ENCODE measurements at places on chromosomes 2 and 18. TPM values are rescaled to one million over a fixed set of nuclear protein-coding genes. Genes with fewer than 3 reads are reported as not detected.

- H3K4me1 ChIP-seq, result peaks cover 12% of the 10 kb centered on the region
- no peak for DNase-seq
- no peaks in the 10 kb centered on the region for H3K27me3 ChIP-seq
- no peak overlapping the region for H3K27ac ChIP-seq
Observed at GRCh38 chr2:223542501-223542900, 59.7 kb downstream of the SCG2 start.

DNA sequence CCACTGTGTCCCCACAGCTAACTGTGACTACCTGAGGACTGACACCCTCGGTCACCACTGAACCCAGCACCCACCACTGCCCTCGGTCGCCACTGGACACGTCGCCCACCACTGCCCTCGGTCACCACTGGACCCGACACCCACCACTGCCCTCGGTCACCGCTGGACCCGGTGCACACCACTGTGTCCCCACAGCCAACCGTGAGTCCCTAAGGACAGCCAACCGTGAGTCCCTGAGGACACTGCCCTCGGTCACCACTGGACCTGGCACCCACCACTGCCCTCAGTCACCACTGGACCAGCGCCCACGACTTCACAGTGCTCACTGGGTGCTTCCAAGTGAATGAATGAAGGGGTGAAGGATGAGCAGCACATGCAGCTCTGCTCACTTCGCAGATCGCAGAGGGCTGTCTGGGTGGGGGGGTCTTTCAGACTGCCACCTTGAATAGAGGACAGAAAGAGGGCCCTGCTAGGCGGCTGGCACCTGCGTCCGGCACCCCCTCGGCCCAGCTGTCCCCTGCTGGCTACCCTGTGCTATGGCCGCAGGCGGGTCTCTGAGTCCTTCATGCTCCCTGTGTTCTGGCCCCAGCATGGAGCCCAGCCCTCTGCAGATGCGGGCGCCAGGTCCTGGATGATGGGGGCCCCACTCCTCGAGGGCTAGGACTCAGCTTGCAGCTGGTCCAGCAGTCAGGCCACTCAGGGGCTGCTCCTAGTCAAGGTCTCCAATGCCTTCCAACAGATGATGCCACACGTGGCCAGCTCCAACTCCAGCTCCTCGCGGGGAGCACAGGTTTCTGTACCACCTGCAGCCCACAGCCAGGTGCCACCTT, 51.4 kb upstream of the GPC1 start:
- H3K36me3 ChIP-seq, result no peaks in the 10 kb centered on the region
- H3K27me3 ChIP-seq, result no peaks in the 10 kb centered on the region
- H3K4me1 ChIP-seq, result peaks cover 21% of the 10 kb centered on the region
- no peak for DNase-seq

DNA sequence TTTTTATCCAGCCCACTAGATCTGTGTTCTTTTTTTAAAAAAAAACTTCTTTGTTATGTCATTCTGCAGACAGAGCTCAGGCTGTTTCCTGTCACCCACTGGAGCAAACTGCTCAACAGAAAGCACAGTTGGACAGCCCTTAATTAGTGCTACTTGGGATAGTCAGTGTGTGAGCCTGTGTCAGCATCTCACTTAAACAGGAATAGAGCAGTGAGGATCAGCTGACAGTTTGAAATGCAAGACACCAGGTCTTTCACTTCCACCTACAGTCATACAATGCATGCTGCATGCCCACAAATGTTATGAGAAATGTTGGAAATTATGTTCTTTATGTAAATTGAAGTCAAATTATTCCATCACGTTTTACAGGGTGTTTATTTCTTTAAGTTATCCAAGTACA, 174.9 kb downstream of the NR4A2 start:
- no peak overlapping the region for H3K4me3 ChIP-seq
- H3K36me3 ChIP-seq, result no peaks in the 10 kb centered on the region
- no peaks in the 10 kb centered on the region for H3K27me3 ChIP-seq
- H3K4me1 ChIP-seq, result no peaks in the 10 kb centered on the region
- H3K27ac ChIP-seq, result no peak overlapping the region

GRCh38 chr2:39024833-39025232, 96.0 kb downstream of the SOS1 start:
- DNase-seq, result no peak
- no peak overlapping the region for H3K4me3 ChIP-seq
- no peaks in the 10 kb centered on the region for H3K27me3 ChIP-seq
- no peak overlapping the region for H3K27ac ChIP-seq
- no peaks in the 10 kb centered on the region for H3K4me1 ChIP-seq

Gene C2orf92
- total RNA-seq, result not detected

Gene STARD6
- total RNA-seq, result not detected
